ENCODE measurements at places on chromosomes 6 and 20.

DNA sequence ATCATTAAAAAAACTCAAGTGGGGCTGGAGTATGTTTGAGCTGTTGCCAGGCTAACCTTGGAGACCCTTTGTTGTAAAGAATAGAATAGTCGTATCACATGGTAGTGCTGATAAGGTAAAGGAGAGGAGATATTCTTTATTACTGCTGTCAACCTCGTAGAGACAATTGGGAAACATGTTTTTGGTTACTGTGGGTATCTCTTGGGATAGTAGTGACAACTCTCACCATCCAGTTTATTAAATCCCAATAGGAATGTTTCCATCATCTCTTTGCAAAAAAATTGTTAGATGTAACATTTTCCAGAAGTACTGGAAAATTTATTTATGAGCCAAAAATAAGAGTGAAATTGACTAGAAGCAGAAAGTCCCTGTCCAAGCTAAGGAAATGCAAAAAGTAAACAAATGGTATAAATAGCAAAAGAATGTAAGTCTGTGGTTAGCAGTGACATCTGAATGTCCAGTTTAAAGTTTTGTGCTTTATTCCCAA is 829.3 kb upstream of the CITED2 start:
- DNase-seq: no peak

GRCh38 chr6:28165563-28165962 is 23.9 kb downstream of the ZKSCAN8 start:
- no peak for DNase-seq

DNA sequence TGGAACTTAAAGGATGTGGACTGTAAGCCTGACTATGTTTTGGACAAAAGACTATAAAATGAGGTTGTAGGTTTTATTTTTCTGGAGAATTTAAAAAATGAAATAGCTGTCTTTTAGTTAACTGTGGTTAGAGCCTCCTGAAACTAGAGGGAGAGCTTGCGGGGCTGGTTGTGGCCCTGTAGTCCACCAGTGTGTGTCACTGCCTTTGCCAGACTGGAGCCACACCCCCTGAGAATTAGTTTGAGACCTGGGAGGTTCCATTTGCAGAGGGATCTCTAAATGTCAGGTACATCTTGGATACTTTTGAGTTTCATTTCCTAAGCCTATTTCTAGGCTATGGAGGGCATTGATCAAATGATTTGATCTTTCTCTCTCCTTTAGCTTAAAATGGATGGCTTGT is 20.8 kb downstream of the ZC2HC1B start:
- no peak for DNase-seq

DNA sequence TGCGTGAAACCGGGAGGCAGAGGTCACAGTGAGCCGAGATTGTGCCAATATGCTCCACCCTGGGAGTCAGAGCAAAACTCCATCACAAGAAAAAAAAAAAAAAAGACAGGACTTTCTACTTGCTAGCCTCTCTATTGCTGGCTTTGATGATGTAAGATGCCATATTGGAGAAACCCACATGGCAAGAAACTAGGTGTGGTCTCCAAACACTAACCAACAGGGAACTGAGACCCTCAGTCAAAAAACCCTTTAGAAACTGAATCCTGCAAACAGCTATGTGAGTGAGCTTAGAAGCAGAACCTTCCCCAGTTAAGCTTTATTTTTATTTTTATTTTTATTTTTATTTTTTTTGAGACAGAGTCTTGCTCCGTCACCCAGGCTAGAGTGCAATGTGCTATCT is 18.4 kb upstream of the ZBTB22 start:
- DNase-seq: no peak

DNA sequence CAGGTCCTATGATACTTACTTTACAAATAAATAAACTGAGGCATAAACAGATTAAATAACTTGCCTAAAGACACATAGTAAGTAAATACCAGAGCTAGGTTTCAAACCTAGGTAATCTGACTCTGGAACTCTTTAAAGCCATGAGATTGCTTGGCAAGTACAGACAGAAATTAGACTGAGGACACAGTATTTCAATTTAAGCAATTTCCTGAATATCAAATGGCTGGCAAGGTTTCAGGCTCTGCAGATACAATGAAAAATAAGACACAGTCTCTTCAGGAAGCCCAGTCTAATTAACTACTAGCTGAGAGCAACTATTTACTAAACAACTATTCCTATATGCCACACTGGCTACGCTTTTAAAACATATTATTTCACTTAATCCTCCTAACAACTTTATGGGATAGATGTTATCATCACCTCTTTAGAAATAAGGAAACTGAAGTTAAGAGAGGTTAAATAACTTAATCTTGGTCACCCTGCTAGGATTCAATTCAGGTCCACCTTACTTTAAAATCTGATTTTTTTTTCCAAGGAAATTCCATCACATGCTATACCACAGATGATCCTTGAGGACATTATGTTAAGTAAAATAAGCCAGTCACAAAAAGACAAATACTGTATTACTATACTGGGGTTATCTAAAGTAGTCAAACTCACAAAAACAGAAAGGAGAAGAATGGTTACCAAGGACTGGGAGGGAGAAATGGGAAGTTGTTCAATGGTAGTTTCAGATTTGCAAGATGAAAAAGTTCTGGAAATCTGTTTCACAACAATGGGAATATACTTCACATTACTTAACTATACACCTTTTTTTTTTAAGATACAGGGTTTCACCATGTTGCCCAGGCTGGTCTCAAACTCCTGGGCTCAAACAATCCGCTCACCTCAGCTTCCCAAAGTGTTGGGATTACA is 4.1 kb downstream of the TRPC4AP start:
- DNase-seq: no peak

DNA sequence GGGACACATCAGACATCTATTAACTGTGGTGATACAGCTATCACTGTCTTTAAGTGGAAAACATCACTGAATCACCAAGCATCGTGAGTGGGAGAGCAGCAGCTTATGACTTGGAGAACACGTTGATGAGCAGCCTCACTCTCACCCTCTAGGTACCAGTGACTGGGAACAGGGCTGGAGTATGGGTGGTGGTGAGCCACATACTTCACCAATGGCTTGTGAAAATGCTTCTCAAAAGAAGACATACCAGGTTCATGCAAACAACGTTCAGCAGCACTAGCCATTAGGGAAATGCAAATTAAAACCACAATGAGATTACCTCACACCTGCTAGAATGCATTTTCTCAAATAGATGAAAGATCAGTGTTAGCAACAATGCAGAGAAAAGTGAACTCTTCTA is 25.3 kb downstream of the SNX5 start:
- DNase-seq: no peak

- no peak for DNase-seq
Observed at GRCh38 chr20:59376998-59377397, 76.6 kb downstream of the EDN3 start.

GRCh38 chr6:167524261-167525111 is 199.6 kb downstream of the TTLL2 start:
- no peak for DNase-seq

GRCh38 chr6:26569433-26569764 is 27.4 kb upstream of the ABT1 start:
- no peak for DNase-seq

DNA sequence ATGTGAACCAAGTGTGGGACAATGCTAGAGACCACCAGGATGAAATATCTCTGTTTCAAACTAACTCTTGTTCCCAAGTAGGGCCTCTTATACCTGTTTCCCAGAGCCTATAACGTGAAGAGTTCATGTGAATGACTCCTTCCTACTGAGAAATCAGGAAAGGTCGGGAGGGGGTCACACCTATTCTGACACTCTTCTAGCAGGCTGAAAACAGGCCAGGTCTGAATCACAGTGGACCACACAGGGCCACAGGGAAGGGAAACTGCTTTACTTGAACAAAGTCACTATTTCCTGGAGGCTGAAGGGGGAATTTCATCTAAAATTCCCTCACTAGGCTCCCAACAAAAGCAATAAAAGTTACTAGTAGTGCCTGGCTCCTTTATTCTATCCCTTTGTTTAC is 88.4 kb upstream of the BMP2 start:
- no peak for DNase-seq

DNA sequence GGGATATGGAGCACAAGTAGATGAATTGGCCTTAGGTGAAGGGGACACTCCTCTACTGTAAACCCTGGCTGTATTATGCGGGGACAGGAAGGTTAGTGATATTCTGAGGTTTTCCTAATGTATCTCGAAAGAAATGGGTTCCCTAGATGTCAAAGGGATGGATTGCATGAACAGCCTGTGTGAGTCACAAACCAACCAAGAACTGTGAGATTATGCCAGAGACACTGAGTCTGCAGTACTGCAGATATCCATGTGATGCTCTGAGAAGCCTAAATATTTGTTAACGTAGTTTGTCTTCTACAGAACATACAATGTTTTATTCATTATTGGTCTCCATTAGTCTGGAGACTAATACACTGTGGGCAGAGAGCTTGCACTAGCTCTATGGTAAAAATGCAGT is 182.2 kb downstream of the AKAP7 start:
- no peak for DNase-seq

GRCh38 chr6:41726876-41727275 is 8.5 kb downstream of the TFEB start:
- no peak for DNase-seq

- no peak for DNase-seq
Observed at GRCh38 chr20:37165031-37165430, 14.1 kb upstream of the RPN2 start.

DNA sequence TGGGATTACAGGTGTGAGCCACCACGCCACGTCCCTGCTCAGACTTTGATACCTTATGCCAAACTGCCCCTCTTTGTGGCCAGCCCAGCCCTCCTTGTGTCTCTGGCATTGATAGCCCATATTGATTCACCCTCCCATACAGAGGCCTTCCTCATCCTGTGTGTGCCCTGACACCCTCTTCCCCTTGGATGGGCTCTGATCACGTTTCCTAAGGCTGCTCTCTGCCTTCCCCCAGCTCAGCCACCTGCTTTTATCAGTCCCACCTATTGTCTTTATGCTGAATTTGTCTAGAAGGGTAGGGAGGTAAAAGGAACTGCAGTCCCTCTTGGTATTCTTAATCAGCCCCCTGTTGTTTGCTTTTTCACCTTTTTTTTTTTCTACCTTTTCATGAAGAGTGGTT is 95.9 kb downstream of the CDKAL1 start:
- DNase-seq: no peak

DNA sequence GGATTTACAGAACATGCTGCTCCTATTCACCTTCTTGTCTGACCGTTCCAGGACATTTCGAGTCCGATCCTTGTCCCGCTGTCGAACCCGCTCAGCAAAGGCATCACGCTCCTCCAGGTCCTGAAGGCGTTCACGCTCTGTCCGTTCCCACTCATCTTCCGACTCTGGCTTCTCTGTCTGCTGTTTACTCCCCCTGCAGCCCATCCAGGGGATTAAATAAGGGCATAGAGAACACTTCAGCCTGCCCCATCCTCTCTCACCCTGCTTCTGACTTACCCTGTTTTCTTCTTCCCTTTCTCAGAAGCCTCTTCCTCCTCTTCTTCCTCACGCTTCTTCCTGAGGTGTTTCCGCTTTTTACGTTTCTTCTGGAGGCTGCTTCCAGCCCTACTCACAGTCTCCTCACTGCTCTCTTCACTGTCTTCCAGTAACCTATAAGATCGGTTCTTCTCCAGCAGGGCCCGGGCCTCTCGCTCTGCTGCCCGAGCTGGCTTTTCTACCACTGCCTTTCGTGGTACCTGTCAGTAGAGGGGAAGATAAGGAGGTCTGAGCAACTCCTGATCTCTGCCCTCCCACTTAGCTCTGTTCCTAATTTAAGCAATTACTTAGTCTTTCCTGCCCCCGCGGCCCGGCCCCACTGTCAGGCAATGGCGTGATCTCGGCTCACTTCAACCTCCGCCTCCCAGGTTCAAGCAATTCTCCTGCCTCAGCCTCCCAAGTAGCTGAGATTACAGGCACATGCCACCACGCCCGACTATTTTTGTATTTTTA is 1.9 kb downstream of the DHX16 start:
- no peak for DNase-seq

DNA sequence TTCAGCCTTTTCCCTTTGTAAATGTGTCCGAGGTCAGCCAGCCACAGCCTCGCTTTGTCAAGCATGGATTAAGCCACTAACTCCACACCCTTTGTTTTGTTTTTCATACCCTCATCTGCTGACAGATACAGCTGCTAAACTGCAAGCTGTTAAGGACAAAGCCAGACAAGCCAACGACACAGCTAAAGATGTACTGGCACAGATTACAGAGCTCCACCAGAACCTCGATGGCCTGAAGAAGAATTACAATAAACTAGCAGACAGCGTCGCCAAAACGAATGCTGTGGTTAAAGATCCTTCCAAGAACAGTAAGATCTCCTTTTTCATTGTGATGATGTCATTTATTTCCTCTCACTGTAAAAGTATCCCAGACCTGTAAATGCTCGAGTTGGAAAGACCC is 269.3 kb downstream of the ARHGAP18 start:
- DNase-seq: no peak

- no peak for DNase-seq
Observed at GRCh38 chr6:11291582-11291981, 59.1 kb upstream of the NEDD9 start.

DNA sequence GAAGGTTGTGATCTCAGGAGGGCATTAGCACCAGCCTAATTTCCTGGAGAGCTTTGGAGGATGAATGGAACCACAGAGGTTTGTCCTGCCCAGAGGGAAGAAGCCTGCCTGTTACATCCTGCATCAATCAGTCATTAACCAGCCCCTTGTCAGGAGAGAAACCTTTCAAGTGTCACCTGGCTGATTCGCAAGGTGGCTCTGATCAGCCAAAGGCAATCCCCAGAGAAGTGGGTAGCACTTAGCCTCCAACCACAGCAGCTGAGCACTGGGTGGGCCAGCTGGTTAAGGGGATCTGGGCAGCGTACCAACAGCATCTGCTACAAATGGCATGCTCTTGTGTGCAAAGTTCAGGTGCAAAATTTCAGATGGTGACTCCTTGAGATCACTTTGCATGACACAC is 26.9 kb downstream of the ANKEF1 start:
- no peak for DNase-seq

DNA sequence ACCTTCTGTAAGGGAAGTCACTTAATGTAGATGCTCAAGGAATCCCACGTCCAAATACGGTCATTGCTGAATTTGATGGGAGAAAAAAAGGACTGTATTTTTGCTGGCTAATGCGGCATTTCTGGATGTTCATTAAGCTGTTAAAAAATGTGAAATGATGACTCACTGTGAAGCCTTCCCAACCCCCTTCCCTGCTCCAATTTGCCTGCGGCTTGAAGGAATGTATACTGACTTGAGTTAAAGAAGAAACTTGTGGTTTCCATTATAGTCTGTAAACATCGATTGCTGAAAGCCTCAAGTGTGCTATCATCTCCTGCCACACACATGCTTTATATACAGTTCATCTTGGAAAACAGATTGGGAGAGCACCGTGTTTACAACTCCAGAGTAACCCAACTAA is 249.1 kb upstream of the JAG1 start:
- no peak for DNase-seq

DNA sequence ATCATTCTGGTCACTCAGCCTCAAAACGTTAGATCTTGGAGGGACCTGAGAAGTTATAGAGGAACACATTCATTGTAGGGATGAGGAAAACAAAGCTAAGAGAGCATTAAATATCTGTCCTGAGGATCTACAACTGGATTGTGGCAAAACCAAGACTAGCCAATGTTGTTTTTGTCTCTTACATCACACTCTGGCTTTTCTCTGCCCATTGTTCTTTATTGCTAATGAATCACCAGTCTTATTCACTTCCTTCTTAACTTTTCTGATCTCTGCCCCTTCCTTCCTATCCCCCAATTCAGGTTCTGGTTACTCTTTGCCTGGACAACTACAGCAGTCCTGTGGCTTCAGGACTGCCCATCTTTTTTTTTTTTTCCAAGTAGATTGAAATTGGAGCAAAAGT is 57.0 kb upstream of the PREP start:
- DNase-seq: no peak

Measured in activated CD4-positive, CD25-positive, alpha-beta regulatory T cell (primary cell).